ENCODE measurements at places on chromosomes 11 and 22.

GRCh38 chr22:34161431-34162123, 241.3 kb upstream of the LARGE1 start:
- no peak for DNase-seq

DNA sequence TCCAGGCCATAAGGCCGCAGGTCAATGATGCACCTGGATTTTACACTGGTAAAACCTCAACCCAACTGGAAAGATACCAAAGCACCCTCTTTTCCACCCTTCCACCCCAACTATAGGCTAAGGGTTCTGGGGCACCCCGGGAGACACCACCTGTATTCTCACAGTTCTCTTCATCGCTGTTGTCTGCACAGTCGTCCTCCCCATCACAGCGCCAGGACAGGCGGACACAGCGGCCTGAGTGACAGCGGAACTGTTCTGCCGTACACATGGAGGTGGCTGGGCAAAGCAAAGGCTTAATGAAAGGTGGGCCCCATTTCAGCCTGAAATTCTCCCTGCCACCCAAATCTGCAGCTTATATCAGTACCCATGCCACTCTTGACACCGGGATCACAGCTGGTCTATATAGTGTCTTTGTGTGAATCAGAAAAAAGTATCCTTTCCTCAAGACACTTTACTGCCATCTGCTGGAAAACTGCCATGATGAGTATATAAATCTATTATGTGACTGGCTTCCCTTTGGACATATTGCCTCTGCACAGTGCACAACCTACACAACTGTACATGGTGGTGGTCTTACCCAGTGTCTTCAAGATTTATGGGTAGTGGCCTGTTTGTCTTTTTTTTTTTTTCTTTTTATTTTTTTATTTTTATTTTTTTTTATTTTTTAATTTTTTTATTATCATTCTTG, 21.5 kb downstream of the LRP4 start:
- no peak for DNase-seq

DNA sequence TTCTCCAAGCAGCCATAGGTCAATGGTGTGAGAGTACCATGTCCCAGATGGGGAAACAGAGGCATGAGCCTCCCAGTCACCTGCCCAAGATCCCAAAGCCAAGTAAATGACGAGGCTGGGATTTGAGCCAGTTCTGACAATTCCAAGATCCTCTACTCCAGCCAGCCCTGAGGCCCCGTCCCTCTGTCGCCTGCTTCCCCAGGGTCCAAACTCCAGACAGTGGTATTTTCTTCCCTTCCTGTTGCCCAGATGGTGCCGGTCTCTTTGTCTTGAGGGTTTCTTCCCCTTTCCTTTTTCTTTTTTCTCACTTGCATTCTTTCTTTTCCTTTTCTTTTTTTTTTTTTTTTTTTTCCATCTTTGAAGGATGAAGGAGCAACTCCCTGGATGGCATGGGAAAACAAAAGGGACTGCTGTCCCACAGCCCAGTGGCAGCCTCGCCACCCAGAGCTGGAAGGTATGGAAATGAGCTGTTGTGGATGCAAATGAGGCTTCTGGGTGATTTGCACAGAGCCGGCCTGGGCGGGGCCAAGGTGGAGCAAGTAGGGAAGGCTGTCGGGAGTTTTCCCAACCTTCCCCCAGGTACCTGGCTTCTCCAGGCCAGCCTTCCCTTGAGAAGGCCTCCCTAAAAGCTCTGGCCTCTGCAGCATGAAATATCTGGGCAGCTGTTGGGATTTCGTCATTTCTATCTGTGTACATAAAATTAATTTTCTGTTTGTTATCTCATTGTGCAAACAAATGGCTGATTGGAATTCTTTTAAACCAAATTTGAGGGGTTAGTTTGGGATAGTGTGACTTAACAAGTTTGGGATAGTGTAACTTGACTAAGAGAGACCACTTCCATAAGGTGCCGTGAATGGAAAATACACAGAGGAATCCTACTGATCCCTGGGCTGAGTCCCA, 146.8 kb downstream of the MN1 start:
- no peak for DNase-seq

GRCh38 chr22:35616043-35616442, 1.1 kb downstream of the MB start:
- DNase-seq: no peak

DNA sequence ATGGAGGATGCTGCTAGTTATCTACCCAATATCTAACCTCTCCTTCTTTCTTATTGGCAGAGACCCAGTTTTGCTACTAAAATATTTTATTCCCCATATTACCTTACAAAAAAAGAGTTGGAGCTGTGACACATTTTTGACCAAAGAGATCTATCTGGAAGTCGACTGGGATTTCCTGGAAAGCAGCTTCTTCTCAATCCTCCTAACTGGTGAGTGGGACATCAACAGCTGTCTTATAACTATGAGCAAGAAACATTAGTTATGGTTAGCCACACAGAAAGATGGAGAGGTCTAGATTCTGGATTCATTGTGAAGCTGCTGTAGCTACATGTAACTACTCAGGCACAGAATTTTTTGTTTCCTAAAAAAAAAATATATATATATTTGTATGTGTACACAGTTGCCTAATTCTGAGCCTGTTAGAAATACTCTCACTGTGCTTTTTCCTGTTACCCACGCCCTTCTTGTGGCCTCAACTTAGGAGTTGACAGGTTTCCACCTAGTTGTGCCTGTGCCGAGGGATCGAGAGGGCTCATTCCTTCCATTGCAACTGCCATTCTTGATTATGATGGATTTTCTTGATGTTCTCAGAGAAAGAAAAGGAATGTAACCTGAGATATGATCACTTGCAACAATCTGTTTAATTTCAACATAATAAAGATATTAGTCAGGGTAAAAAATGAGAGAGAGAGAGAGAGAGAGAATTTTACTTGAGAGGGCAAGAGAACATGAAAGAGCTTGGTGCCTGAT, 142.0 kb downstream of the SLC17A6 start:
- DNase-seq: no peak
